Activated CD4-positive, alpha-beta memory T cell treated with anti-CD3 and anti-CD28 coated beads for 36 hours (primary cell): ENCODE measurements at places on chromosomes 7 and 10.

DNA sequence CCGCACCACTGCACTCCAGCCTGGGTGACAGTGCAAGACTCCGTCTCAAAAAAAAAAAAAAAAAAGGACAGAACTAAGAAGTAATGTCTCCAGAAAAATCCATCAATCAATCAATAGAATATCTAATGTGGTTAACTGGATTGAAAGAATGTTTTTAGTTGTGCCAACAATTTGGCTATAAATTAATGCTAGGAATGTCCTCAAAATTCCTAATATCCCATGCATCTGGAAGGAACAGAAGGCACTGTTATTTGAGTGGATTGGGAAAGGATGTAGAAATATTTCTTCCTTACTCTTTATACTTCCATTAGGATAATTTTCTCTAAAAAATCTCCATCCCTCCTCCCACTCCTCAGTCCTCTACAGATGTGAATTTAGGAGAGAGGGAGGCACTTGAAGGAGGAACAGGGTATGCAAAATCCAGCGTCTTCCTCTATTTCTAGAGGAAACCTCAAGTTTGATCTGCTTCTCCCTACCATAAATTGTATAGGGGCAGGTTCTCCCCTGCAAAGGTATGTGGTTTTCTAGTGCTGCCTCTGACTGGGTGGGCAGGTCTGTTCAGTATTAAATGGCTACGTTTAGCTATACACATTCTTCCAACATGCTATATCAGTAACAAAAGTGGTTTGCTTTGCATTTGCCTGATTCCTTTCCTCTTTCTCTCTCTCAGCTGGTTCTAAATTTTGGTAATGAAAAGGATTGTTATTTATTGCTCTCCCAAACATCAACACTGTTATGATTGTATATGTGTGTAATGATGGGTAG is 54.1 kb downstream of the RNLS start:
- DNase-seq = no peak

- DNase-seq = peak; percentile 41
These were observed 743 bp downstream of the MKI67 start for GRCh38 chr10:128125416-128125943.

DNA sequence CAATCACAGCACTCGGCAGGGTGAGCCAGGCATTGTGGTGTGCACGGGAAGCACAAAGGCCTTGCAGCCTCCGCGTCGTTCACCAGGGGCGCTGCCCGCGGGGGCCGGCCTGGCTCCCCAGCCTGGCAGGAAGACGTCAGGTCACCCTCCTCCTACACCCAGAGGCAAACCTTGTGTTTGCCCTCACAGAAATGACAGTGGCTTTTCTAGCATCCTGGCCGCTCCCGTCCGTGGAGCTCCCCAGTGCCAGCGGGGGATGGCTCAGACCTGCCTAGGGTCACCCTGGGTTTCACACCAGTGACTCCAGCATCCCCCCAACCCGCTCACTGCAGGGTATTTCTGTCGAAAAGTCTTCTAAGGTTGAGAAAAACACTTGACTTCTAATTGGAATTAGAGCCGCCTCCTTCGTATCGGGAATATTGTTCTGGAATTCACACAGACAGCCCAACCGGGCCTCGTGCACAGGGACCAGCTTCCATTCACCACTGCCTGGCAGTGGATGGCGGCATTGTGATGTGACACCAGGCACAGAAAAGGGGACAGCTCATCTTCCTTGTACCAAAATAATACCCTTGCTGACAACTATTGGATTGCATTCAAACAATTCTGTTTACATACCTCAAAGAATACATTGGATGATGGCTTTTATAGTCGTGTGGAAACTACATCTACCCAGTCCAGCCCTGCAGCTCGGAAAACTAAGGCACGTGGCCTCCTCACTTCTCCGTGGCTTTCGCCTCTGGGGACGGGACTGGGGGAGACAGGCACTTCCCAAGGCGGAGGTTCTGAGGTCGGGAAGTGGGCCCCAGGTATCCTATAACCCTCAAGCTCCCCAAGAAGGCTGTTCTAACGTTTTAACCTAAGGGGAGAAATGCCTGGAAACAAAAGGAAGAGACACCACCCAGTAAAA is 109.0 kb downstream of the EBF3 start:
- no peak for DNase-seq

DNA sequence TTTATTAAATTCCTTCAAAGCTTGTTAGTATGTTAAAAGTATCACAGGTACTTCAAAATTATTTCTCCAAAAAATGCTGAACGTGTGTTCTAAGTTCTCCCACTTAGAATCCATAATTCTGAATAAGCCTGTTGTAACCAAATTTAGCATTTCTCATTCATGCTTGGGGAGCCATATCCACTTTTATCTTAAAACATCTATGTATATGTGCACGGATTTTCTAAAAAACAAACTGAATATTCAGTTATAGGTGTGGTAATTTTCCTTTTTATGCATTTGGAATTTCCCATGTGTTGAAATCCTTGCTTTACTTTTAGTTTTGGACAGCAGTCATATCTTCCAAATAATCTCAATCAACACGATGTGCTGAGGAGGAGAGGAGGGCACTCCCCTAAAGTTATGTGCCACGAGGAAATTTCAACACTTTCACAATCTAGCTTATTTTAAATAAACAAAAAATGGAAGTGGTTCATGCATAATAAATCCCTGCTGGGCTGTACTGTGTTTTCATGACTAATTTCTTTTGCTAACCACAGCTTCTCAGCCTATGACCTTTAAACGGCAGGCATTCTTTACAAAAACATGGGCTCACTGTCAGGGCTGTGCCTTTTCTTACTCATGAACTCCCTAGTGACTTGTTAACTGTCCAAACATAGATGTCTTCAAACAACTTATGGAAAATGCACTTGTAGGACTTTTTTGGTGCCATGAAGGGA is 380.3 kb upstream of the SEMA3C start:
- no peak for DNase-seq

DNA sequence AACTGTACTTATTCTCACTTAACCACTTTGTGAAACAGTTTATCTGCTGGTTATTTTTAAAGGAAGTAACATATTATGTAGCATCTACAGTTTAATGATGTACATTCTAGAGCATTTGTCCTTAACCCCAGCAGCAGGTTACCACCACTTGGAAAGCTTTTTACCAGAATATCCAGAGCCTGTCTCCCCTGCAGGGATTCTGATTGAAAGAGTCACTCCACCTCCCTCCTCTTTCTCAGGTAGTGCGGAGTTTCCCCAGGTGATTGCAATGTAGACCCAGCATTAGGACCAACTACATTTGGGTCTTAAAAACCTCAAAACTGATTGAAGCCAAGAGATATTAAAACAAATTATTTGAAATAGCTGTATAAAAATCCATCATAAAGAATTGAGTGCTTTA is 53.1 kb downstream of the NRG3 start:
- no peak for DNase-seq

- DNase-seq = no peak
These were observed 279.2 kb upstream of the MKI67 start for GRCh38 chr10:128405450-128405849.

DNA sequence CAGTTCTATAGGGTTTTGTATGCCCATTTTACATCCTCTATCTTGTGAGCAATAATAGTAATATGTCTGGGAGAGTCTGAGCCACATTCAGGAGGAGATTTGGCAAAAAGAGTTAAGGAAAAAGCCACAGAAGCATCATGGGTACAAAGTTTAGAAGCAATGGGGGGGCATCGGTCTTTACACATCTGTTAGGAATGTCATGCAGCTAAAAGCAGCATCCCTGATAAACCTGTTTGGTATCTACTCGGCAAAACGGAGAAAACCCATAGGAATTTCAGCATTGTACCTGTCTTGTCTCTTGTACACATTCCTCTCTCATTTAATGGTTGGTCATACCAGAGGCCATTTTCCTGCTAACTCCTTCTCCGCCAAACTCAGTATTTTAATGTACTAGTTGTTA is 12.5 kb upstream of the HERPUD2 start:
- DNase-seq = no peak

DNA sequence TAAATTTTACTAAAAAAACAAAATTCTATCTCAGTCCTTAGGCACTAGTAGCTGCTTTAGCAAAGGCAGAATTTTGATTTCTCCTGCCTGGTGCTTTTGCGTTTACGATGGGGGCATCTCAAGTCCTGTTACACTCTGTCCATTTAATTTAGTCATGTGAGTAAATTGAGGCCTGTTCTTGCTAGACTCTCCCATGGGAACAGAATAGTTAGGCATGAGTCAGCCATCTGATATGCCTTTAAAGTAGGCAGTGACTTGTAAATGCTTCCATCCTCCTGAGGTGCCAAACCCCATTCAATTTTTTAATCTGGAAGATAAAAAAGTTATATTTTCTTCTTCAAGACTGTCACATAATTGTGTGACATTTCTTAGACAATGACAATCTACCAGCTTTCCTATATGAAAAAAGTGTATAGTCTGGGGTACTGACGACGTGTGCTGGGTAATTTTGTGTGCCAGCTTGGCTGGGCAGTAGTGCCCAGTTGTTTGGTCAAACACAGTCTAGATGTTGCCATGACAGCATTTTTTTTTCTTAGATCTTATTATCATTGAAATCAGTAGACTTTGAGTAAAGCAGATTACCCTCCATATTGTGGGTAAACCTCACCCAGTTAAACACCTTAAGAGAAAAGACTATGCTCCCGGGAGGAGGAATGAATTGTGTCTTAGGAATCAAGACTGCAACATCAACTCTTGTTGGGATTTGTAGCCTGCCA is 603.4 kb downstream of the SORCS1 start:
- DNase-seq = no peak

GRCh38 chr7:7812112-7812511 is 93.7 kb upstream of the RPA3 start:
- no peak for DNase-seq

GRCh38 chr10:100970914-100971811 is 1.9 kb downstream of the SEMA4G start:
- no peak for DNase-seq

DNA sequence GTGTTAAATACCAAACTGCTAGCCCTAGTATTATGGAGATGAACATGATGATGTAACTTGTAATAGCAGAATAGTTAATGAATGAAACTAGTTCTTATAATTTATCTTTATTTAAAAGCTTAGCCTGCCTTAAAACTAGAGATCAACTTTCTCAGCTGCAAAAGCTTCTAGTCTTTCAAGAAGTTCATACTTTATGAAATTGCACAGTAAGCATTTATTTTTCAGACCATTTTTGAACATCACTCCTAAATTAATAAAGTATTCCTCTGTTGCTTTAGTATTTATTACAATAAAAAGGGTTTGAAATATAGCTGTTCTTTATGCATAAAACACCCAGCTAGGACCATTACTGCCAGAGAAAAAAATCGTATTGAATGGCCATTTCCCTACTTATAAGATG is 33.2 kb downstream of the SIRT1 start:
- DNase-seq = no peak

GRCh38 chr7:104955276-104955675 is 58.7 kb upstream of the KMT2E start:
- no peak for DNase-seq

DNA sequence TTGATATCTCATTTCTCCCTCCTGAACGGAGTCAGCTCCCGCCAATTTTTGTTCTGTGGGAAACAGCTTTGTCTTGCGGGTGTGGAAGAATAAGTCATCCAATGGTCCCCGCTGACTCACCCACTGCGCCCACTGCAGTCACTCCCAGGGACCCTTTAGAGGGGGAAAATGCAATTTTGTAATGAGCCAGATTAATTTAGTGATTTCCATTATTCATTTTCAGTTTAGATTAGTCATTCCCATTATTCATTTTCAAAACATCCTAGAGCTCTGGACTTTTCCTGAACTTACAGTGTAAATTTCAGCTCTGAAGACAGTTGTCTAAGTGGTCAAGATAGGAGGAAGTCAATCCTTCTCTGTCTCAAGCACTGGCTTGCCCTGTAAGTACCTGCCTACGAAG is 154.9 kb upstream of the TMEM72 start:
- DNase-seq = no peak

DNA sequence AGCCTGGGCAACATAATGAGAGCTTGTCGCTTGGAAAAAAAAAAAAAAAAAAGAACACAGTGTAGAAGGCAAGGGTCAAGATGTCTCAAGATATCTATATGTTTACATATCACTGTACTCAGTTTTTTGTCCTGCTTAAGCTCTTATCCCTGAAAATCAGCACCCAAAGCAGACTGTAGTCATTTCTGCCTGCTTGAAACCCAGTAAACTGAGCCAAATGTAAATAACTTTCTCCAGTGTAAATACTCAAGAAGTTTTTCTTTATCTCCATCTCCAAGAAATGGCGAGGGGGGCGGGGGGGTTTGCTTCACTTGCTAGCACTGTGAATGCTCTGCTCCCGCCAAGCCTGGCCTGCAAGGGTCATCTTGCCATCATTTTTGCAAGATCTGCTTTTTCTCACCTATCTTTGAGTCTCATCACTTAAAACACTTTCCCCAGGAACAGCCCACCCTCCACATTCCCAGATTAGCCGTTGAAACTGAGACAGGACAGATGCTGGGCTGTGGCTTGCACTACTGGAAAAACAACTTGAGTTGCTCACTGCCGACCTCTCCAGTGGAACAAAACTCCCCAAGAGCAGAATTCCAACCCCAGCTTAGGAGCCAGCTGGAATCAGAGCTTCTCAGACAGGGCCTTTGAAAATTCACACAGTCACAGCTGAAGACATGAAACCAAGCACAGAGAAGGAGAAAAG is 54.6 kb downstream of the AFAP1L2 start:
- DNase-seq = no peak

DNA sequence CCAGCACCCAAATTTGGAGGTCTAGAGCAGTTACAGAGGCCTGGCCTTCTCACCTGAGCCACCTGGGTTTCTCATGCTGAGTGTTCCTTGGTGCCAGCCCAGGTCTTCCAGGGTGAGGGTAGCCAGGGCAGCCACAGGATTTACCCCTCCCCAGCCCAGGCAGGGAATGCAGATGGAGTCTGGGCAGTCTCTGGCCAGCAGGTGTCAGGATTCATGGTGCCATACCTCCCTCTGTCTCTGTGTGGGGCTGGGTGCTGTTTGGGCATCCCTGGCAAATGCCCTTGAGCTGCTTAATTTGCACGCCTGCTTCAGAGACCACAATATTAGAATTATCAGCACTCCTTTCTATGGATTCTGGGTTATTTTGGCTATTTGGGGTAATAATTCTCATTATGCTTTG is 246.7 kb downstream of the GFRA1 start:
- no peak for DNase-seq
